BJ (cell line): ENCODE measurements at places on chromosomes 2 and 18. TPM values are rescaled to one million over a fixed set of nuclear protein-coding genes. Genes with fewer than 3 reads are reported as not detected.
A peak's percentile ranks its signal among the peaks of the same experiment; 100 is the strongest.

- DNase-seq = no peak
Observed at GRCh38 chr18:69282371-69282770, 118.3 kb upstream of the DOK6 start.

DNA sequence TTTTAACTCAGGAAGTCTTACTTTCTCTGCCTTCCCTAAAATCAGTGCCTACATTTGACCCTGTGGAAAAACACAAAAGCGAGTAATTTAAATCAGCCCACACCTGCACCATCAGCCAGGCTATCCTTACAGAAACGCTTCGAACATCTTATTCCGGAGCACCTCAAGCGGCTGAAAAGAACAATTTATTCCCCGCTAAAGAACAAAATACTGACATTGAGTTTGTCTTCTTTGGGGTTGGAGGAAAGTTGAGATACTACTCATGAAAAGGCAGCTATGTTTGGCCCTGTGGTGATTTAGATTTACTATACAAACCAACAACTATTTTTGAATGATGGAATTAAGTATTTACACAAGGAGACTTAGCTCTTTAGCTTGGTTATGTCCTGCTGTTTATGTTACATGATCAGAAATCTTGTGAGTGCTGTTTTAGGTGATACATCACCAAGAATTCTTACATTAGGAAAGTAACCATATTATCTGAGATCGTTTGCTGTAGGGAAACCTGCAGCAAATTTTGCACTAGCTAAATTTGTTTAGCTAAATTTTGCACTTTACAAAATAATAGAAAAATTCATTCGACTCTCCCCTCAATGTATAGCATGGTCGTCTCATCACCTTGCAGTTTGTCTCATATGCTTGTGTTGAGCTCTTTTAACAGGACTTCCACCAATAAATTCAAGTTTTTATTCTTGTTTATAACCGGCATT lies 158.8 kb upstream of the SIX2 start:
- no peak for DNase-seq

The TUBB8B gene
- polyA plus RNA-seq = 0.10 TPM in 1 of 2 replicates, not detected in the other

The MPP4 gene
- polyA plus RNA-seq = 3.8 and 5.9 TPM in 2 replicates

The SDC1 gene
- polyA plus RNA-seq = 32.0 and 42.0 TPM in 2 replicates

DNA sequence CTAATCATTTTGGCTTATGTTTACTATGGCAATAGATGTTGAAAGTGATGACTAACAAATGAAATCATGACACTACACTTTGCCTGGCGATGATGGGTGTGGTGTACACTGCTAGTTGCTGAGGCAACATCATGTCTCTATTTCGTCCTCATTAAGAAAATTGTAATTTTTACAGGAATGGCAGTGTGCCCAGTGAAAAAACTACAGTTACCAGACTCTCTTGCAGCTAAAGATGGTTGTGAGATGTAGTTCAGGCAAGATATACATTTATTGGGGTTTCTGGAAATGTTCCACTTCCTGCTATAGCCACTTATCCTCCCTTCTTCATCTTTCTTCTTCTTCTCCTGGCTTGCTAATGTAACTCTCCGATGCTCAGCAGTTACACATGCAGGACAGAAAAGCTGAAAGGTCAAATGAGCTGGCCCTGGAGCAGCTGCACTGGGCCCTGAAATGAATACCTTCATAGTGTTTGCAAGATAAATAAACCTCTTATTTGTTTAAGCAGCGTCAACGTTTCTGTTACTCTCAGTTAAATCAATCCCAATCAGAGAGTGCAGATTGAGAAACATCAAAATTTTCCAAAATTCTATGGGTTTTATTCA lies 46.0 kb downstream of the SOCS6 start:
- no peak for DNase-seq

DNA sequence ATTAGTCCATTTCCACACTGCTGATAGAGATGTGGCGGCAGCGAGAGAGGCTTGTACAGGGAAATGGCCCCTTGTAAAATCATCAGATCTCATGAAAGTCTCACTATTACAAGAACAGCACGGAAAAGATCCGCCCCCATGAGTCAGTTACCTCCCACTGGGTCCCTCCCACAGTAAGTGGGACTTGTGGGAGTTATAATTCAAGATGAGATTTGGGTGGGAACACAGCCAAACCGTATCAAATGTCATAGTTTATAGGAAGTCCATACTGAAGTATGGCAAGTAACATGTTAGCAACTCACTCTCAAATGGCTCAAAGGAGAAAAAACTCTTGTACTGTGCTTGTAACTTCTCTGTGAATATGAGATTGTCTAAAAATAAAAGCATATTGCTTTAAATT lies 56.1 kb downstream of the FARP2 start:
- peak; percentile 37 for DNase-seq

GRCh38 chr2:230905448-230906421 lies 19.3 kb downstream of the GPR55 start:
- no peak for DNase-seq

DNA sequence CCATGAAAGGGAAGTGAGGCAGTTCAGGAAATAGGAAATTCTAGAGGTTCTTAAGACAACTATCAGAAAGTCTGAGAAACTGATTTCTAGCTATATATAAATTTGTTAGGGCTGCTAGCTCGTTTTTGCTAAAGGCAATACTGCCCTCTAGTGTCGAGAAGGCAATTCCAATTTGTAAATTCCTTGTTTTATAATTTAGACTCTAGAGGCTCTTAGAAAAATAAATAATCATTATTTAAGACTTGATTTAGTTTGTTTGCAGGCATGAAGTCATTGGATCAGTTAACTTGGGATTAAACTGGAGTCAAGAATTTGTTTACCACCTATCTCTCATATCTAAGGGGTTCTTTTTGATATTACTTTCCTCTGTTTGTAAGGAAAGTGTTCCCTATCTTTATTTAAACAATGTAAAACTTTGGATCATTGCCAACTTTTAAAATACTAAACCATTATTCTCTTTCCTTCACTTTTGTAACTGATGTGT lies 66.2 kb downstream of the ACVR2A start:
- DNase-seq = no peak

The CFAP65 gene
- polyA plus RNA-seq = not detected in 2 replicates

DNA sequence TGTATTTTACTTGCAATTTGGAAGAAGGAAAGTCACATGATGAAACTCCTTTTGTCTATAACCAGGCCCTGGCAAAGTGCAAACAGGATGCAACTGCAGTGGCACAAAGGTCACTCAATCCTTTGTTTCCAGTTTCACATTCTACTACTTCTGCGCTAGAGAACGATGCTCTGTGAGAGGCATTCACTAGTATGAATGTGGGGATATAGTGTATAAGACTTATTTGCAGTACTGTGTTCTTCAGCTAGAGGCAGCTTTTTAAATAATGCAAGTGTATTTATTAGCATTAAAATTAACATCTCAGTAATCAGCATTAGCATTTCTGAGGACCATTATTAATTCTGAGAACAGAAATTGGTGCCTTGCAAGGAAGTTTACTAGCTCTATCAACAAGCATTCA lies 68.9 kb downstream of the PRPF40A start:
- no peak for DNase-seq

DNA sequence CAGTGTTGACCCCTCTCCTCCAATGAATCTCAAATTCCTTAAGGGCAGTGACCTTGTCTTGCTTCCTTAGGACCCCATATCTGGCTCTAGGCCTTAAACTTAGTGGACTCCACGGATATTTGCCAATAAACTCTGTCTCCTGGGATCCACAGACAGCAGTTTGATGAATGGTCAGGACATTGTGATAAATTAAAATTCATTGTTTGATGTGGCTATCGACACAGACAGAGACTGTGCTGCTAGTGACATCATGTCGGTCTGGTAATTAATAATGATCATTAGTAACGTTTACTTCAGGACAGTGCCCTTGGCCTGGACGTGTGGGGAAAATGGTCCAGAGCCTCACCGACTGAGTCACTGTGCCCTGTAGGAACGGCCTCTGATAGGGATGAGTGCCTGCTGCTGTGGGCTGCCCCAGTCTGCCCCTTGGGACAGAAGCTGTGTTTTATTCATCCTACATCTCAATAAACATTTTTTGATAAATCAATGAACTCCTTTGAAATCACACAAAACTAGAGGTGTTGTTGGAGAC lies 5.2 kb upstream of the SLC35F6 start:
- DNase-seq = no peak

DNA sequence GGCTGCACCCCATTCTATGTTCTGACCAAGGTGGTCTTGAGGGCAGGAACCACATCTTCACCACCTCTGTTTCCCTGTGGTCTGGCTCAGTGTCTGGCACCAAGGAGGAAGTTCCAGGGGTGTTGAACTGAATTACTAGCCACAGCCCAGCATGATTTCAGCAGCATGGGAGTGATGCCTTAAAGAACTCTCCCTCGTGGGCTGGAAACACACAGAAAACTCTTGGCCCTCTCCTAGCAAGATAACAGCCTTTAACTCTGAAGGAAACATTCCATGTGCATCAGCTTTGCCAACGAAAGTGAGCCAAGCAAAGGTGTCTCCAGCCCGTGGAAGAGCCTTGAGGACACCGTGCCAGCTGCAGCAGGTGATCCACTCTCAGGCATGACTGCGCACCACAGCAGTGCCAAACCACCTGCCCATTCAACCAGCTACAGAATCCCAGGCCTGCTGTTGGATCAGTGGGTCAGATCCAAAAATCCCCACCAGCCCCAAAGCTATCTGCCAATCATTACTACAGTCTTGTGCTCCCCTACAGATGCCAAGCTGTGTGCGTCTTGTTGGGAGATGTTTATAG lies 124.8 kb downstream of the TTC32 start:
- no peak for DNase-seq

The NTSR2 gene
- not detected in 2 replicates for polyA plus RNA-seq

DNA sequence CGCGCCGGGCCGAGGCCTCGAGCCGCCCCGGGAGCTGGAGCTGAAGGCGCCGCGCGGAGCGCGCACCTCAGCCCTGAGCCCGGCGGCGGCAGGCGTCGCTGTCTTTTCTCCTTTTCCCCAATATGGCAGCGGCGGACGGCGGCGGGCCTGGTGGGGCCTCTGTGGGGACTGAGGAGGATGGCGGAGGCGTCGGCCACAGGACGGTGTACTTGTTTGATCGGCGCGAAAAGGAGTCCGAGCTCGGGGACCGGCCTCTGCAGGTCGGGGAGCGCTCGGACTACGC lies 369 bp downstream of the SMCHD1 start:
- no peak for DNase-seq

DNA sequence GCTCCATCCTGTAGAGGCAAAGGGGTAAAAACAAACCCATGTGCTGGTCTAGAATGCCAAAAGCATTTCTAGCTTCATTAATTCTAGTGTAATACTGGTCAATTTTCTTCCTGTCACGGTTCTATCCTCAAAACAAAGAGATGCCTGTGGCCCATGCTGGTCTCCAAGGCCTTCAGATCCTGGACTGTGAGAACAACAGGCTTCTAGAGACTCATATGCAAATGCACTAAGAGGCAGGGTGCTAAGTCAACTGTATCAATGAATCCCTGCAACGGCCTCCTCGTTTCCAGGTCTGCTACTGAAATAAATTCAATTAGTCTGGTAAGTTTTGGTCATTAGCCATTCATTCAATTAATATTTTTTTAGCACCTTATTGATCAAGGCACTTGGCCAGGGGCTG lies 4.0 kb downstream of the IFT172 start:
- DNase-seq = no peak

The CNTNAP5 gene
- not detected in 2 replicates for polyA plus RNA-seq

The C2orf80 gene
- not detected in 2 replicates for polyA plus RNA-seq

GRCh38 chr2:166972002-166972401 lies 83.7 kb downstream of the XIRP2 start:
- DNase-seq = no peak

The IL1RN gene
- not detected in 2 replicates for polyA plus RNA-seq

DNA sequence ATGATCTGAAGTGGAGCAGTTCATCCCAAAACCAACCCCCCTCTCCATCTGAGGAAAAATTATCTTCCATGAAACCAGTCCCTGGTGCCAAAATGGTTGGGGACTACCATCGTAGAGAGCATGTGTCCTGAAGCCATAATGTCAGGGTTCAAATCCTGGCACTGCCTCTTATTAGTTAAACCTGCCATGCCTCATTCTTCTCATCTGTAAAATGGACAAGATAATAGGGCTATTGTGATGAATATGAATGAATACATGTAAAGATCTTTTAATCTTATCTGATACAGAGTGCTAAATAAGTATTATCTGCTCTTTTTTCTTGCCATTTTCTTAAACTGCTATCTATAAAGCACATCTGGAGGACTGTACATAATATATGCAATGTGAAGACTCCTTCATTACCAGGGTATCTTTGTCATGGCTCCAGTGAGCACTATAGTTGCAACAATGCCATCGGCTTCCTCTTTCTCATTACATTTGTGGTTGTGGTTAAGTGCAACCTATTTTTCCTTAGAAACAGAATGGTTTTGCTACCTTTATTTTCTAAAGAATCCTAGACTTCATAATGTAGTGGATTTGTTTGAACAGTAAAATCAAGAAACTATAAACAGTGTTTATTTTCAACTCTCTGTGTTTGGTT lies 27.0 kb downstream of the MFSD6 start:
- DNase-seq = no peak

- peak; percentile 41 for DNase-seq
Observed at GRCh38 chr2:215466097-215466909, 30.4 kb upstream of the FN1 start.

The RNMT gene
- polyA plus RNA-seq = 10.7 and 18.6 TPM in 2 replicates

The ZBTB7C gene
- polyA plus RNA-seq = not detected in 2 replicates

DNA sequence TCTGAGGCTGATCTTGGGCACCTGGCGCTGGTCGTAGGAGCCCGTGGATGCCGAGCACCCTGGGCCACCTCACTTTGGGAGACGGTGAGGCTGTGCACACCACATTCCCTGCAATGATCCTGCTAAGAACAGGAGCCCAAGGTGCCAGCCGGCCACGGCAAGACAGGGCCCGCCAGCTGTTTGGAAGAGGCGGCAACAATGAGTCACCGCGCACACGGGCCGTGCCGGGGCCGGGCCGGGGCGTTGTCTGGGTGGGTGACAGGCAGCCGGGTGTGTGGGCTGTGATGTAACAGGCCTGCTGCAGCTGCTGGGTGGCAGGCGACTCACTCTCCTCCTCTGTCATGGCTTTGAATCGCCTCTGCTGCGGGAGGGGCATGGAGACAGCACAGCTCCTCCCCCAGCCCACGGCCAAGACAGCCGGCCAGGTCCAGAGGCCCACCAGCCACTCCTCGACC lies 49.7 kb upstream of the ODC1 start:
- peak; percentile 32 for DNase-seq

DNA sequence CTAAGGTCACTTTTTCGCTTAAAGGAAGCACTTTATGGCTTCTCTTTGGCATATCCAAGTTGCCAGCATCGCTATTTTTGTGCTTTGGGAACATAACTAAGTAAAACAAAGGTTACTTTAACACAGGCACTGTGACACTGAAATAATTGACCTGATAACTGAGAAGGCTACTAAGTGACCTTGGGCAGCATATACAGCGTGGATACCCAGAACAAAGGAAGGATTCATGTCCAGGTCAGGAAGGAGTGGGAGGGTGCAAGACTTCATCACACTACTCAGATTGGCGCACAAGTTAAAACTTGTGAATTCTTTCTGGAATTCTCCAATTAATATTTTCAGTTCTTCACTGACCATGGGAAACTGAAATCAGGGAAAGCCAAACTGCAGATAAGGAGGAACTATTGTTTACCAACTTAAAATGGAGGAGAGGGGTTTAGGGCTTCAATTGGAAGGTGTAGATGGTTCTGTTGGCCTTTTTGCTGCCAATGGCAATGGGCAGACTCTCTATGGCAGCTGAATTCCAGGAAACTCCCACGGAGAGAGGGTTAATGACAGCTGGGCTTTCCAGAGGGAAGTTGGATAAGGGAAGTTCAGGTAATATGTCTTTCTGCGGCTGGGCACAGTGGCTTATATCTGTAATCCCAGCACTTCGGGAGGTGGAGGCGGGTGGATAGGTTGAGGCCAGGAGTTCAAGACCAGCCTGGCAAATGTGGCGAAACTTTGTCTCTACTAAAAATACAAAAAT lies 45.3 kb downstream of the COMMD1 start:
- DNase-seq = no peak
